ENCODE measurements at places on chromosomes 4 and X.
A peak's percentile ranks its signal among the peaks of the same experiment; 100 is the strongest.

DNA sequence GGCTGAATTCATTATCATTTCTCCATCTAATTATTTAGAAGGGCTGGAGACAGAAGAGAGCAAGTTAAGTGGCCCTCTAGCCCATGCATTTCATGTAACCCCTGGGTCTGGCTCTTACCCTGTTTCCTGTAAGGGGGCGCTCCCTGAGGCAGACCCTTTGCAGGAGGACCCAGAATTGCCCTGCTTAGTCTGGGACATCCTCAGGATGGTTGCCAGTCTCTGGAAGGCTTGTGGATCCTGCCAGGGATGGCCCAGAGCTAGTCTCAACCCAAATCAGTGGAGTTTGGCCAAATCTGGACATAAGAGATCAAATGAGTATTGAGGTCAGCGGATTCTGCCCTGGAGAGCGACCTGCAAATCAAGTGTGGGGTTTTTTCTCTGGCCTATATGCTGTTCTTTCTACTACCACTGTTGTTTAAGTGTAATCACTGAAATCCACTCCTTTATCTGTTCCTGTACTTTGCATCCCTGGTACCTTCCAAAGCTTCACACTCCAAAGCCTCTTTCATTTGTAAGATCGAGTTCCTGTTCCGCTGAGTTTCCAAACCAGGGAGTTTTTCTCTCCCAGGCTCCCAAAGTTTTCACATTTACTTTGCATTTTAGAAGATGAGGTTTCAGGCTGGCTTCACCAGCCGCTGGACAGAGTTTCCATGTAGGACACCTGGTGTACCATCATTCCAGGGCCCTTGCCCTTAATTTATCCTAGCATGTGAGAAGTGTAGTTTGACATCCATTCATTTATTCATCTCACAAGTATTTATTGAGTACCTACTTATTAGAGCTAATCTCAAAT lies 6.3 kb downstream of the KLF3 start:
- no peak for DNase-seq

GRCh38 chrX:117689956-117690355 lies 426.7 kb downstream of the KLHL13 start:
- DNase-seq = no peak

DNA sequence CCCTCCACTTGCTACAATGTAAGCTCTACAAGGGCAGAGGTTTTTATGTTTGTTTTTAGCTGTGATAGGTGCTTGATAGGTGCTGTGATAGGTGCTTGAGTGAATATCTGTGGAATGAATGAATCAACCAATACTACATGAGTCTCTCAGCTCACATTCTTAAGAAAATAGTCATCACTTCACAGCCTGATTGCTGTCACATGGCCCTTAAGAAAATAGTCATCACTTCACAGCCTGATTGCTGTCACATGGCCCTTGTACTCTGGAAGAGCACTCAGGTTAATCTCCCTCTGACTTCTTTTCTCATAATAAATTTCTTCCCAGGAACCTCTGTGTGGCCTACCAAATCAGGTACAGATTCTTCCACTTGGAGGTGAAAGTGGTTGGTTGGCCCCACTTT lies 335.2 kb downstream of the TENM3 start:
- DNase-seq = no peak

- DNase-seq = no peak
Observed at GRCh38 chr4:45280121-45280520, 553.8 kb upstream of the GNPDA2 start.

DNA sequence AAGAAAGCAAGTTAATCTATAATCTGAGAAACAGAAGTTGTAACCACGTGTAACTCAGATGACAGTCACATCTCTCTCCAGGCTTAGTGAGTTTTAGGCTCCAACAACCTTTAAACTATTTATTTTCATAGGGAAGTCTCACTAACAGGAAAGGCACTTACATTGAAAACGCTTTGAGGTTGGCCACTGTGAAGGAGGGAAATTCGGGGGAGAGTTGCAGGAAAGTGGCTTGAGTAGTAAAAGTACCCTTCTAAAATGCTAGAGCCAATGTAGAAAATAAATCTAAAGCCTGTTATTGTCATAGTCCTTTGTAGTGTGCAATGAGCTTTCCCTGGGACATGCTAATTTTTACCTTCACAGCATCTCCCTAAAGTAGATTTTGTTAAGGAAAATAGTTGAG lies 995 bp upstream of the NFXL1 start:
- DNase-seq = no peak

- peak; percentile 11 for DNase-seq
Observed at GRCh38 chr4:108492816-108493595, 127.4 kb upstream of the RPL34 start.

GRCh38 chrX:17654116-17654515 lies 83.2 kb upstream of the SCML1 start:
- peak; percentile 35 for DNase-seq

DNA sequence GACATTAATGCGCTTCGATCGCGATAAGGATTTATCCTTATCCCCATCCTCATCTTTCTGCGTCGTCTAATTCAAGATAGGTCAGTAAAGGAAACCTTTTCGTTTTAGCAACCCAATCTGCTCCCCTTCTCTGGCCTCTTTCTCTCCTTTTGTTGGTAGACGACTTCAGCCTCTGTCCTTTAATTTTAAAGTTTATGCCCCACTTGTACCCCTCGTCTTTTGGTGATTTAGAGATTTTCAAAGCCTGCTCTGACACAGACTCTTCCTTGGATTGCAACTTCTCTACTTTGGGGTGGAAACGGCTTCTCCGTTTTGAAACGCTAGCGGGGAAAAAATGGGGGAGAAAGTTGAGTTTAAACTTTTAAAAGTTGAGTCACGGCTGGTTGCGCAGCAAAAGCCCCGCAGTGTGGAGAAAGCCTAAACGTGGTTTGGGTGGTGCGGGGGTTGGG lies 528 bp upstream of the FGF2 start:
- no peak for DNase-seq

DNA sequence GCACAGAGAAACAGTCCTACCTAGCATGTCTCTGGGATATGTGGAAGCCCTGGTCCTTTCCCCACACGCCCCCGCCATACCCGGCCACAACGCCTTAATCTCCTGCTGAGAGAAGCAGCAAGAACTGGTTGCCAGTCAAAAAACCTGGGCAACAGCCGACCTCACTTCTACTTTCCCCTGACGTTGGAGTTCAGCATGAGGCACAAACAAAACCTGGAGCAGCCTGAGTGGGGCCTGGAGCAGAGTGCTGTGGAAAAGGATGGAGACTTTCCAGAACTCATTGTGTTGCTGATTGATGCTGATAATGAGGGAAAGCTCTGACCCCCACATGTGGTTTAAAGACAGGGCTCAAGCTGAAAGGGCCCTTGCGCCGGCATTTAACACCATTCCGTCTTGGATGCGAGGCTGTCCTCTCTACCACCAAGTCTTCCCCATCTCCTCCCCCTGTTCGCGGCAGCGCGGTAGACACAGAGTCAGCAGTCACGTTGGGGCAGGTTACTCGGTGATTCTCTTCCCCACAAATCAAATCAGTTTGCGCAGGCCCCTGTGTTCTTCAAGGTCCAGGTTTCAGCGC lies 666 bp downstream of the CCDC158 start:
- no peak for DNase-seq

- DNase-seq = no peak
Observed at GRCh38 chr4:17788956-17789355, 7.5 kb upstream of the FAM184B start.

GRCh38 chr4:1564535-1565375 lies 119.4 kb downstream of the FAM53A start:
- no peak for DNase-seq
